ENCODE measurements at places on chromosomes 7 and 10.

GRCh38 chr7:1055491-1055955 lies 11.2 kb downstream of the GPR146 start:
- no peak for DNase-seq

DNA sequence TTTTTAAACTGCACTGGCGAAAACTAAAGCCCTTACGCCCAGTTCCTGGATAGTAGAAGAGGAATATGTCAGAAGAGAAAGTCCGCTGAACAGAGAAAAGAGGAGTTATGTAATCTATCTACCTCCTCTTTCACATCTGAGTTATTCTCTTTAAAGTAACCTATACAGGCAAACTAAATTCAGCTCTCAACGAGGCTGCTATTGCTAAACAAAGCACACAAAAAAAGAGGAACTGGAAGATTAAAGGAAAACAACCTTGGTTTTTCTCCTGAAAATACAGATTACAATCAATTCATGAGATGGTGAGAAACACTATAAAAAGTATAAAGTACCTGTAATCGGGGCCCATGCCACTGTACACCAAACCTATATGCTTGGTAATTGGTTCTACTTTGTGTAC lies 5.8 kb downstream of the PSMA2 start:
- DNase-seq, result no peak

DNA sequence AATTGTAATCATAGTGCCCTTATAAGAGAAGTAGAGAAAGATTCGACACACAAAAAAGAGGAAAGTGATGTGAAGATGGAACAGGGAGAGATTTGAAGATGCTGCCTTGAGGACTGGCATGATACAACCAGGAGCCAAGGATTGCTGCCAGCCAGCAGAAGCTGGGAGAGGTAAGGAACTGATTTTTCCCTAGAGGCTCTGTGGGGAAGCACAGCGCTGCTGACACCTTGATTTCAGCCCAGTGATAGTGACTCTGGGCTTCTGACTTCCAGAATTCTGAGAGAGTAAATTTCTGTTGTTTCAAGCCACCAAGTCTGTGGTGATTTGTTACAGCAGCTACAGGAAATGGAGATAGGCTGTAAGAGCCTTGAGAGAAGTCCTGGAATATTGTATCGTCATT lies 98.2 kb downstream of the RAB11FIP2 start:
- DNase-seq, result no peak

GRCh38 chr10:29860166-29860565 lies 199.2 kb downstream of the JCAD start:
- no peak for DNase-seq

DNA sequence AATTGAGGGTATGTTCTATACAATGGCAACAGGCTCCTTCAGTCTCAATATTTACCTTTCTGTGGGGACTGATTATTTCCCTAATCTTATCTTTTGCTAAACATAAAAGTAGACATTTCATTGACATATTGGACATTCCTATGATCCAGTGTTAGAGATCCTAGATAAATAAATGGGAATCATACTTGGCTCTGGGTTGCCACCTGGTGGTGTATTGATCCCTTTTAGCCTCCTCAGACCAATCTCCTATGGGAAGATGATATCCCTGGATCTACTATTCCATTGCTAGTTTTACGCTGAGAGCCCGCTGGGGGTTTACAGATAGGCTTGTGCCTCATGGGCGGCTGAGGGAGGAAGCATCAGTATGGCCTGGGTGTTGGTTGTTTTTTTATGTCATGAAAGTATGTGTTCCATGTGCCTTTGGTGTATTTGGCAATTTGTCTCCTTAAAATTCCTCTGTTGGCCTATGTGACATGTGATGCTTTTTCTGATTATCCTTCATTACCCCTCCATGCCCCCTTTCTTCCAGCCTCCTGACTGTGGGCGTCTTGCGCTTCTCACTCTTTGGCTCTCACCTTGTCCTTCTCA lies 18.8 kb downstream of the CELF2 start:
- DNase-seq, result no peak

DNA sequence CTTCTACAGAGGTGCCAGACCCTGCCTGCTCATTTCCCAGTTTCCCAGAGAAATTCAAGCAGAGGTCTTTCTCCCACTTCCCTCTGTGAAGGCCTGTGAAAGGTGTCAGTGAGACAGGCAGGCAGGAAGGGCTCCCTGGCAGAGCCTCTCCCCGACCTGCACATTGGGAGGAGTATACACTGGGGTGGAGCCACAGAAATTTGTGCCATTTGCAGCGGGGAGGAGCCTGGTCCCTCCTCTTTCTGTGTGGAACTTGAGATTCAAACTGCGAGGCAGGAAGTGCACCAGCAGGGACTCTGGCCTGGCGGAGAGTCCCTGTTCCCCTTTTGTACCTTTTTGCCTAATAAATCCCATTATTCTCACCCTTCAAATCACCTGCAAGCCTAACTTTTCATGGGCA lies 54.6 kb upstream of the OPN4 start:
- no peak for DNase-seq

GRCh38 chr7:10412422-10413019 lies 561.2 kb upstream of the PHF14 start:
- no peak for DNase-seq

GRCh38 chr10:20672741-20673140 lies 224.4 kb downstream of the NEBL start:
- DNase-seq, result no peak

DNA sequence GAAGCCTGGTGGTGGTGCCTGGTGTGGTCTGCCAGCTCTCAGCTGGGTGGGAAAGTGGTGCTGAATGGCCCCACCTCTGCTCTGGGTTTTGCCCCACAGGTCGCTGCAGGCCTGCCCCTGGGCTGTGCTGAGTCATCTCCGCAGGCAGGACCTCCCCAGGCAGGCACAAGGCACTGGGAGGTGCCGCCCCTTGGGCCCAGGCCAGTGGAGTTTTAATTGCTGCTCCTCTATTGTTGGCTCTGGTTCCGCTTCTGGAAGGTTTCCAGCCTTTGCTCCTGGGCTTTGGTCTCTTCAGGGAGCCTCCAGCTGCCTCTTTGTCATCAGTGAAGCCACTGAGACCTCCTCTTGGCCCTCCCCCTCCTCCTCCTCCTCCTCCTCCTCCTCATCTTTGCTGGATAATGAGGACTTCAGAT lies 180.3 kb upstream of the GRB10 start:
- no peak for DNase-seq

DNA sequence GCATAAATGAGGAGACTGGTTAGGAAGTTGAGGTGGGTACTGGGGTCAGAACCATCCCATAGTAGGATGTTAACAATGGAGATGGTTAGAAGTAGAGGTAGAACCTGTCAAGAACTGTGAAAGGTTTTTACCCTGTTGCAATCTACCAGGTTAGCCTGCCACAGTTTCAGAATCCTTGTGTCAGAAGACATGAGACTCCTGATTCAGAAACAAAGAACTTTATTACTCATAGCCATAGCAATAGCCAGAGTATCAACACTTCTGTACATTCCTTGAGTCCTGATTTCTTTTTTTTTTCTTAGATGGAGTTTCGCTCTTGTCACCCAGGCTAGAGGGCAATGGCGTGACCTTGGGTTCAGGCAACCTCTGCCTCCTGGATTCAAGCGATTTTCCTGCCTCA lies 200.9 kb downstream of the GRM3 start:
- DNase-seq, result no peak

DNA sequence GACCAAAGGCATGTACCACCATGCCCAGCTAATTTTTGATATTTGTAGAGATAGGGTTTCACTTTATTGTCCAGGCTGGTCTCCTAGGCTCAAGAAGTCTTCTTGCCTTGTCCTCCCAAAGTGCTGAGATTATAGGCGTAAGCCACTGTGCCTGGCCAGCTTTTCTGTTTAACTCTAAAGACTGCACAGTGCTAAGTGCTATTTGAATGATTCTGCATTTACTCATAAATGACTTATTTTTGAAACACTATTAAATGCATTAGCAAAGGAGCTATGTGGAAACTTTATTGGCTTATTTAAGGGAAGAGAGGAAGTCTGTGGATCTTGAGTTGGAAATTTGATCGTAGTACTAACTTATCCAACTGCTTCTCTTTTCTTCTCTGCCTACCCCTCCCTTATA lies 89.1 kb downstream of the NT5C2 start:
- DNase-seq, result no peak

- no peak for DNase-seq
Observed at GRCh38 chr10:124300735-124301134, 118.0 kb downstream of the OAT start.

- no peak for DNase-seq
Observed at GRCh38 chr7:107384025-107384424, 85.8 kb upstream of the GPR22 start.

DNA sequence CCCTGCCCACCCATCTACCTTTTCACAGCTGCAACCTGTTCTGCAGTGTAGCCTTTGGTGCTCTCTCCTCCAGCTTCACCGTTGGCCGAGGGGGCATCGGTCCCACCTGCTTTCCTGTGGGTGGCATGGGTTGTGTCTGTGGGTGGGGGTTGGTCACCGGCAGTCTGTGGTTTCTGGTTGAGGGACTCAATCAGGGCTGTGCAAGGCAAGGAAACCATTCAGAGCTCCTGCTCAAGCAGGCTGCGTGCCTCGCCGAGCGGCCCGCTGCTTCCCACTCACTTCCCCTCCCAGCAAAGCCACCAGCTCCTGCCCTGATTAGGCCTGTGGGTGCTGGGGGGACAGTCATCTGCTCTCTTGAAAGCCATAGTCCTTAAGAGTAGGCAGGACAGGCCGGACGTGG lies 9.8 kb downstream of the DNAJB12 start:
- no peak for DNase-seq
